Activated CD4-positive, alpha-beta T cell treated with anti-CD3 and anti-CD28 coated beads, Interleukin-2, Interleukin-4, amounts not matched to agents 100 ng/mL and 50 ng/mL, durations not matched to agents 16 hours and 8 hours (primary cell): ENCODE measurements at places on chromosomes 12 and 14.

- no peak for DNase-seq
These were observed 5.0 kb downstream of the CMKLR1 start for GRCh38 chr12:108333898-108334699.

DNA sequence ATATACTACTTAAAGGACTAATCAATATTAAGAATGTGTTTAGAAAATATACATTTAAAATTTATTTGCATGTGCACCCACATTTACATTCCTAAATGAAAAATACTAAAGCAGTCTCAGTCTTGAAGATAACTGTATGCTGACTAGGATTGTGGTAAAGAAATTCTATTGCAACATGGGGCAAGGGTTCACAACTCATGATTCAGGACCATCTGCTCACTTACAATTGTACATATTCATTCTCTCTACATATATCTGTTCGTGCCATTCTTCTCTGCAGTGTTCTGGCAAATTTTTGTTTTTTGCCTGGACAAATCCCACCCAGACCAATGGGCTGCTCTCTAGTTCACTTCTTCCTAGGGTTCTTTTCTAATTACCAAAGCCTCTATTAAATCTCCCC, 417.2 kb upstream of the NOVA1 start:
- DNase-seq, result no peak

GRCh38 chr12:59499774-59500173, 96.1 kb upstream of the SLC16A7 start:
- DNase-seq, result peak; percentile 19

DNA sequence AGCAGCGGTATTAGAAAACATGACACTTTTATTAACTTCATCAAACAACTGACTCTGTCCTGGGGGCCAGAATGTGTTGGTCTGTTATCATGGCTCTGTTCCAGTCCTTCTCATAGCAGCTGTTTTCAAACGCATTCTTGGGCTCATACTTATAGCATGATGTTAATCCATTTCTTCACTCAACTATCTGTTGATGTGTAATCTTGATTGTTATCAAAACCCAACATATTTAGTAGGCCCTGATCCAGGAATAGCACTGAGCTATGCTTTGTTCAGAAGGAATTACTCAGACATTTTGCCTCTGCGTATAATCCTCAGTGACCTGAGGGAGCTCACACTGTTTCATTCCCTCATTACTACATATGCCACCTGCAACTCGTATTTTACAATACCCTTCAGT, 315.9 kb downstream of the BMP4 start:
- no peak for DNase-seq

- DNase-seq, result no peak
These were observed 702.7 kb downstream of the TMTC2 start for GRCh38 chr12:83389237-83389996.

DNA sequence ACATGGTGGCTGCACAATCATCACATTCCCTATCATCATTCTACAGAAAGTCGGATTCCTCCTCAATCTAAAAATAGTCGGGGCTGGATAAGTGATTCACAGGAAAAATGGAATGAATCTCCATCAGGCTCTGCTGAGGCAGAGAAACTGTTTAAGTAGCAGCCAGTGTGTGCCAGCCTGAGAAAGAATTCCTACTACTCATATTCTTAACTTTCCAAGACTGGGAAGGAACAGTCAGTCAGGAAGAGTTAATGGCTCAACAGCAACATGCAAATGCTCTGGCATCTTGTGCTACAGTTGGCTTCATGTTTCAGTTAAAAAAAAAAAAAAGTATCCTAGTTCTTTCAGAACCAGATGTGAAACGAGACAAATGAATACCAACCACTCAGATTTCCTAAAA, 187.0 kb downstream of the GRIP1 start:
- DNase-seq, result no peak

- no peak for DNase-seq
These were observed 93.7 kb upstream of the PTPRR start for GRCh38 chr12:71014180-71014785.

GRCh38 chr12:132163041-132163910, 19.0 kb downstream of the NOC4L start:
- DNase-seq, result no peak

DNA sequence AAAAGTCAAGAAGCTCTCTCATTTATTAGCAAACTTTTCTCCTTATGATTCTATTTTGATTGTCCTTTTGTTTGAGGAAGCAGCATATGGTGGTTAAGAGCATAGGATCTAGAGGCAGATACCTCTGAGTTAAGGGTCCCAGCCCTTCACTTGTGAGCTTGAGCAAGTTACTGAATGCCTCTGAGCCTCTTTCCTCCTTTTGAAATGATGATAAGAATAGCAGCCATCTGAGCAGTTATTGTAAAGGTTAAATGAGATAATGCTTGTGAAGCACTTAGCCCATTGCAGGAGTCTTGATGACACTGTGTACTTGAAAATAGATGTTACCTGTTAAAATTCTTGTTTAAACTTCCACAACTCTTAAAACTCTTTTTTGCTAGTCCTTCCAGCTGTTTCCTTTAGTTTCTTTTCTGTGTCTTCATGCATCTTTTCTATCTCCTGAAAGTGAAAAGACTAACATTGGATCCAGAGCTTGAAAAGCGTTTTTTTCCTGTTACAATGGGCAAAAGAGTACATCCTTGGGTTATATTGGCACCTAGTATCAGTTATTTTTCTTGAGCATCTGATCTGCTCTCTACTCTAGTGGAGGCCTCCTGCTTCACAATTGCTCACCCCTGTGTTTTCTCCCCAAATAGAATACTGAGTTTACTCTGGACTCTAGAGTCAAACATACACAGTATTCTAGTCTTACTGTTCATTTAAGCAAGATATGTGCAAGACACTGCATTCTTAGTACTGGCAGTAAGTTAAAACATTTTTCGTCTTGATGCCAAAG, 3.1 kb downstream of the HIF1A start:
- no peak for DNase-seq

- no peak for DNase-seq
These were observed 4.8 kb downstream of the ARHGAP9 start for GRCh38 chr12:57474862-57475261.

DNA sequence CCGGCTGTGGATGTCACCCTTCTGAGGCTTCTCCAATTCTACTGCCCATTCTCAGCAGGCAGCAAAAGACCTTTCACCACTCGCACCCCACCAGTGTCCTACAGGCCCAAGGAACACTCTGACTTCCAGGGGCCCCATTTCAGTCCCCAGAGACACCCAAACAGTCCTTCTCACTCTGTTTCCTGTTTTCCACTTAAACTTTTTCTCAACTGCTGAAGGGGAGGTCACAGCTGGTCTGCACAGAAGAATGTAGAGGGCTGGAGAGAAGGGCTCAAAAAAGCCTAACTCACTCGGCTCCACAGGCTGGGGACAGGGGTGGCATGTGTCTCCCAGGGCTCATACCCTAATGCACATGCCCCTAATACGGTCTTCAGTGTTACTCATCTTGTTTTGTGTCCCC, 4.2 kb upstream of the DTX1 start:
- no peak for DNase-seq

- DNase-seq, result no peak
These were observed 206.5 kb upstream of the KRR1 start for GRCh38 chr12:75717902-75718301.

DNA sequence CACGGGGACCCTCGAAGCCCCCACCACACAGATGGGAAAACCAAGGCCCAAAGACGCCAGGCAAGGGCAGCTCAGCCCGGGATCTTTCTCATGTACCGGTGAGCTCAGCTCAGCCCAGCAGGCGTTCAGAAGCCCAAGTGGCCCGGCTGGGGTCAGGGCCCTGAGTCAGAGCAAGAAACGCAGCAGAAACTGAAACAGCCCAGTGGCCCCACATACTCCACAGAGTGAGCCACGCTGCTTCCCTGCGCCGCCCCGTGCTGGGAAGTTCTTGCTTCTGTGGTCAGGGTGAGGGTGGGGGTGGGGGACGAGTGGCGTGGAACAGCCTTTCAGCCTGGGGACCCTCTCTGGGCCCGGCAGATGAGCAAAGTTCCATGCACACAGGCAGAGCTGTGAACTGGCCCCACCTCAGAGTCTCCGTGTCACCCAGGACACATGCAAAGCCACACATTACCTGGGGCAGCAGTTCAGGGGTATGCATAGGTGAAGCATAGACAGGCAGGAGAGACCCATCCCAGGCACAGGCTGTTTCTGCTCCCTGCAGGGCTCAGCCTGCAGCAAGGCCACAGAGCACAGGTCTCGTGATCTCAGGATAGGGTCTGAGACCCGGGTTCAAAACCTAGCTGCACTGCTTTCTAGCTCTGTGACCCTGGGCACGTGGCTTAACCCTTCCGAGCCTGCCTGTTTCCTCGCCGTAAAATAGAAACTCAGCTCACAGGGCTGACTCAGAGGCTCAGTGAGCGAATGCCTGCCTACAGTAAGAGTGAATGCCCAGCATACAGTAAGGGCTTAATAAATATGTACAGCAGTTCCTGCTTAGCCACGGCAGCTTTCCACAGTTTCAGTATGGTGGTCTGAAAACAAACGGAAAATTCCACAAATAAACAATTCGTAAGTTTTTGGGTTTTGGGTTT, 21.6 kb downstream of the NCOR2 start:
- DNase-seq, result peak; percentile 90

DNA sequence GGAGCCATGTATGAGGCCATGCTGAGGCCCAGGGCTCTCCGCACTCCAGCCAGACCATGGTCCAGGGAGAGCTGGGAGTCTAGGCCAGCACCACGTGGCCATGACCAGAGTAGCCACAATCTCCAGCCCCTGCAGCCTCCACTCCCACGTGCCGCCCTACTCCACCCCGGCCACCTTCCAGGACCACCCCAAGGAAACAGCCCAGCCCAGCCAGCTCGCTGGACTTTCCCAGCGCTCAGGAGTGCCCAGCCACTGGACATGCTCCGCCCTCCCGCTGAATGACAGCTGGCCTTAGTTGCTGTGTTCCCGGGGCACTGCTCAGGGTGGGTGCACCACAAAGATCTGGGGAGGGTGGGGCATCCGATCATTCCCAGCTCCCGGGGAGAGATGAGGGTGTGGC, 2.1 kb upstream of the C14orf180 start:
- DNase-seq, result no peak

DNA sequence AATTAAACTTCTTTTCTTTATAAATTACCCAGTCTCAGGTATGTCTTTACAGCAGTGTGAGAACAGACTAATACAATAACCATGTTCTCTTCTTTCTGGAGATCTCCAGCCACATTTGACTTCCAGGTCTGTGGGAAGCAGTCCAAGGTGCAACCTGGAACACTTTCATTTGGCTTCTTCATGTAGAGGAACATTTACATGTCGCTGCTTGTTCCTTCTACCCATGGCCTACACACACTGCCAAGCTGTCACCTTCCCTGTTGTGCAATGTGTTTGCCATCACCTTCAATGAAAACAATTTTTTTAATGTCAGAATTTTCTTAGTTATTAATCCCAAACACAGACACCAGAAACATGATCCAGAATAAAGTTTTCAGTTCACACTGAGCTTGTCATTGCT, 104.7 kb downstream of the PRKCH start:
- DNase-seq, result no peak

- DNase-seq, result no peak
These were observed 733.9 kb downstream of the NRXN3 start for GRCh38 chr14:78904094-78904493.

DNA sequence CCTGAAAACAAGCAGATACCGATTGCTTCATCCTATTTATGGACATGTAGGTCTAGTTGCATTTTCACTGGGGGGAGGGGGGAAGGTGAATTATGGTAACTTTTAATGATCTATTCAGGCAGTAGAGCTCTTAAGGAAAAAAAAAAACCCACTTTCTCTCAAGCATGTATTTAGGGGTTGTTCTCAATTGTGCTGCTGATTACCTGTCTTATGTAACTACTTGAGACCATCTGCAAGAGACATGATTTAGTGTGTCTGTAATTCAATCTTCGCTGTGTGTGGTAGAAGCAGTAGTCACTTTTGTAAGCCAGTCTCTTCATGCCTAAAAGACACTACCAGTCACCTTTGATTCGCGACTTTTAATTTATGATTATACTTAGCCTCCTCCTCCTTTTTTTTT, 8.9 kb downstream of the CALM1 start:
- no peak for DNase-seq

DNA sequence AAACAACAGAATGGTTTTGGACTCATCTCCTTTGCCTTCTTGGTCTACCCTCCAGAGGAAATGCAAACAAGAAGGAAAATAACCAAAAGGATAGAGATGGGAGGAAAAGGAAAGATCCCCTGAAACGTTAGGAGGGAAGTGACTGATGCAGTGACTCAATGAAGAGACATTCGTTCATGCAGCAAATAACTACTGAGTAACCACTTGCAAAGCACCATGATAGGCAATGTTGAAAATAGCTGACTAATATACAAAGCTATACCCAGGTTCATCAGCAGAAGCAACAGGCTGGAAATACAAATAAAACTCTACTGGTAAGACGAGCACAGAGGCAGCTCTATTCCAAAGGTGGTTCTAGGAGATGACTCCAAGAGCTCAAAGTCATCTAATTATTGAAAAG, 41.8 kb downstream of the R3HDM2 start:
- DNase-seq, result peak; percentile 6

GRCh38 chr12:76399040-76399439, 50.8 kb upstream of the BBS10 start:
- DNase-seq, result no peak

DNA sequence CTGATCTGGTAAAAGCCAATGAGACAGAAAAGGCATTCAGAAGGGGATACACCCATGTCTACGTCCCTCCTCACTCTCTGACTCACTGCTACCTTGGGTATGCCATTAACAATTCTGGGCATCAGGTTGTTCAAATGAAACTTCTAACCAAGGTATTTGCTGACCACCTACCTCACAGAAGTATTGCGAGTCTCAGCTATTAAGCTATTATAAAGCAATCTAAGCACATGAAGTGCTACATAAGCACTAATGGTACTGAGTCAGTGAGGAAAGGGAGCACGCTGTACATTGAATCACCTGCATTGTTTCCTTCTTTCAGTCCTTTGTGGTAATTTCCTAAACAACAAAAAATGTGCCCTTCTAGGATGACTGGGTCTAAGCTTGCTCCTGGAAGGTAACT, 62.8 kb upstream of the CCDC91 start:
- no peak for DNase-seq

DNA sequence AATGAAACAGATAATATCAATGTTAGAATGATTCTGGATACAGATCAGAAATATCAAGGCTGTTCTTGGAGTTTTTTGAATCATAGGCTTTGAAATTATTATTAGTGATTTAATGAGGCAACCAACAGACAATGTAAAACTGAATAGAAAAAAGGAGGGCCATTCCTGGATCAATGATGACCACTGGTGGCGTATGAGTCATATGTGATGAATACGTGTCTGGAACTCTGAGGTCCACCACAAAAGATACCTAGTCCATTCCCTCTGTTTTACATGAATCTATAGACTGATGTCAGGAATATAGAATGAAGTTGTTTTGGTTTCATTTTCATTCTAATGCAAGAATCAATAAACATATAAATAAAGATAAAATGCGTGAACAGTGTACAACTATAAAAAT, 78.3 kb upstream of the RTL1 start:
- no peak for DNase-seq
